ENCODE measurements at places on chromosomes 4 and X.

GRCh38 chr4:77202491-77202890, 45.5 kb downstream of the CCNG2 start:
- DNase-seq, result no peak

GRCh38 chr4:67456577-67457196, 88.6 kb downstream of the CENPC start:
- DNase-seq, result no peak

GRCh38 chr4:140869446-140869845, 113.3 kb upstream of the TBC1D9 start:
- DNase-seq, result no peak

- DNase-seq, result no peak
These were observed 291.7 kb downstream of the USP46 start for GRCh38 chr4:52367282-52367830.

GRCh38 chrX:19552793-19553192, 37.5 kb upstream of the MAP3K15 start:
- DNase-seq, result no peak

- no peak for DNase-seq
These were observed 18.0 kb upstream of the RHOXF2 start for GRCh38 chrX:120140293-120140981.

DNA sequence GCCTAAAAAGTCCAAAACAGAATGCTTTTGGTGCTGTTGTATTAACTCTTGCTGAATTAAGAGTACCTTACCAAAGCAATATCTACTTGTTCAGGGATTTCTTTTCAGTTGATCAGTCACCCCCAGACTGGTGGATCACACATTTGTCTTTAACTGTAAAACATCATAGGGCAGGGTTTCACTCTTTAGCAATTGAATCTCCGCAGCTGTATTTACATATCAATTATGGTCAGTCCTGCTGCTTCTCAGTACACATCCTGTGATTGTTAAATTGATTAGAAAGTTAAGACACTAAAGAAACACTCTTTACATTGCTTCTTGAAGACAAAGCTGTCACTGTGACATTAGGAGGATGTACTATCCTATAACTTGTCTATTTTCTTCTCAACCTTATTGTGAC, 277.1 kb upstream of the ADGRL3 start:
- DNase-seq, result no peak

DNA sequence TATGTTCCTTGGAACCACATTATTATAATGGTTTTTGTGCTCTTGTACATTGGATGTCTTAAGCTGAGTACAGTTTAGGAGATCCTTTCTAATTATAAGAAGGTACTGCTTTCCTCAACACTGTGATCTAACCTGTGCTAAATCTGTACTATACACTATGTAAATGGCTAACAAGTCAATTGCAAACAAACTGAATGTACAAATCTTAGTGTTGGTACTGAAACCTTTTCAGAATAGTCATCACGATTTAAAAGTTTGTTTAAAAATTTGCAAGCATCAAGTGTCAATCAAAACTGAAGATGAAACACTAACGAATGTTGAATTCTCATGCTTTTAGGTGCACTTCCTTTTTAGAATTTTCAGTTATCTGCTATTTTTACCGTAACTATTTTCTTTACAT, 2090.4 kb upstream of the TENM3 start:
- DNase-seq, result no peak

DNA sequence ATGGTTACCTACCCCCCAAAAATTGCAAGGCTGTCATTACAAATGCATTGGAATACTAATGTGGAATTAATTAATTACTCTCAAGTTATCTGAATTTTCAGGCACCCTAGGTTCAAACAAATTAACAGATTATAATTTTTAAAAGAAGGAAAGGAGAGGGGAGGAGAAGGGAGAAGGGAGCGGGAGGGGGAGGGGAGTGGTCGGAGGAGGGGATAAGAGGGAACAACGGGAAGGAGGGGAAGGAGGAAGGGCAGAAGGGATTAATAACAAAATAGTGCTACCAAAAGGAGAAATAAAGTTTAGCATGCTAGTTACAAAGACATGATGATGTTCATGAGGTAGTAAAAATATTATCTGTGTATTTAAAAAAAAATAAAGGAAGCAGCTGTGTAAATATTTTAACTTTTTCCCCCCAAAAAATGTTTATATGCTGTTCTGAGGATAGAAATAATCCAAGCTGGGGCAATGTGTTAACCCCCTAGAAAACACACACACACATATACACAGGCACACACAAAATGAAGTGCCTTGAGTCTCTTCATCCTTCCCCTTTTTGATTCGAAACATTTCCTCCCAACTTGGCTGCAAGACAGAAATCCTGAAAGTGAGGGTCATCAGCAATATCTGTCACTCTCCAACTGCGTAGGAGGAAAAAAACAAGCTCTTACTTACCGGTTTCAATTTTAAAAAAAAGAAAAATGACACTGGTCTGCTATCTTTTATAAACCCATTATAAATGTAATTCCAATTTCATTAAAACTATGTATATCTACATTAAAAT, 58.8 kb downstream of the PPP3CA start:
- no peak for DNase-seq

- DNase-seq, result no peak
These were observed 17.5 kb upstream of the ZNF41 start for GRCh38 chrX:47500554-47500953.

GRCh38 chrX:104347860-104348259, 93.1 kb upstream of the ESX1 start:
- no peak for DNase-seq

DNA sequence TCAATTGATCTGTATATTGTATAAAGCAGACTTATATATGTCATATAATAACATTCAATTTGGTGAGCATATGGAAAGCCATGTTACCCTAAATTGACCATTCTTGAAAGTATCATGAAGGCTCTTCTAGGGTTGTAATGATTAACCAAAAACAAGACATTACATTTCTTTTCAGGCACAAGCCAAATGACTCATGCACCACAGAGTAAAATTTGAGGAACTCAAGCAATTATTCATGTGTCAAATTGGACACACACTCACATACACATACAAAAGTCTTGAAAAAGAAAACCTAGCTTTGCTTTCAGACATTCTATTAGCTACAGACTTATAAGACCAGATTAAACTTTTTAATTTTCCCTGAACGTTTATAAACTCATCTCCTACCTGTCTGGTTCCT, 146.5 kb upstream of the PCDH18 start:
- DNase-seq, result peak; percentile 40

GRCh38 chrX:93932471-93933220, 258.6 kb downstream of the FAM133A start:
- no peak for DNase-seq

GRCh38 chrX:103782640-103783039, 6.0 kb downstream of the PLP1 start:
- no peak for DNase-seq

GRCh38 chrX:20254712-20255299, 11.9 kb downstream of the RPS6KA3 start:
- DNase-seq, result peak; percentile 36

GRCh38 chr4:43399726-43400125, 507.2 kb downstream of the GRXCR1 start:
- no peak for DNase-seq

- no peak for DNase-seq
These were observed 159.4 kb downstream of the OPHN1 start for GRCh38 chrX:68273887-68274286.

DNA sequence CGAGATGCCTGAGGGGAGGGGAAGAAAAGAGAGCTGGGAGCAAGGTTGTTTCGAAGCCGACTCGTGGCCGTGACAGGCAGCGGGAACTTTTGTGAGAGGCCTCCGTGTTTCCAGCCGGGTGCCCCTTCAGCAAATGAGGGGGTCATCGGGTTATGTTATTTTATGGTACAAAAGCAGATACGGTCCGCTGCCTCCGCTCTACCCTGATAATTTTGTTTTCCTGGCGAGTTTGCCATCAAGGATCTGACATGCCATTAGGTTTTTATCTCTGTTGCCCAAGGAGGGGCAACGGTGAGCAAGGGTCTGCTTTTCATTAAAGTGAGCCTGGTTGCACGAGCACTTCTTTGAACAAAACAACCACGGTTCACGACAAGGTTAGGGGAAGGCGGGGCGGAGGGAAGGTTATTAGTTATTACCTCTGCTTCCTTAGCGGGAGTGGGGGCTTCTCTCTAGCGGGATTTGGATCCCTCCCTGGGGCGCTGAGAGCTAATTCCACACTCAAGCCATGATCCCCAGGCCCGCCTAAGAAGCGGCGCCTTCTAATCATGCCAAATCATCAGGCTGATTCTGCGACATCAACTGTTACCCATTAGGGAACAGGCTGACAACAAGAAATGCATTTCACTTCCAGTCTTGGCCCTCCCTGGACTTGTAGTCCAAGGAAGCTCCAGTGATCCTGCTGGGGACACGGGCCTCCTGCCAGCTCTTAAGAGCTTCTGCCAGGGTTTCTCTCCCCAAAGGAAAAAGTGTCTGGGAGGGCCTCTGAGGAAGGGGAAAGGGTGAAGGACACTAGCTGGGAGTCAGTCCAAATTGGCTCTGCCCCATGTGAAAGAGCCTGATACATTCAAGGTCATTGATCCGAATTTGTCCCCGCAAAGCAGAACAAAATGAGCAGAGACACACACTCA, 617.7 kb downstream of the MID1IP1 start:
- DNase-seq, result no peak

DNA sequence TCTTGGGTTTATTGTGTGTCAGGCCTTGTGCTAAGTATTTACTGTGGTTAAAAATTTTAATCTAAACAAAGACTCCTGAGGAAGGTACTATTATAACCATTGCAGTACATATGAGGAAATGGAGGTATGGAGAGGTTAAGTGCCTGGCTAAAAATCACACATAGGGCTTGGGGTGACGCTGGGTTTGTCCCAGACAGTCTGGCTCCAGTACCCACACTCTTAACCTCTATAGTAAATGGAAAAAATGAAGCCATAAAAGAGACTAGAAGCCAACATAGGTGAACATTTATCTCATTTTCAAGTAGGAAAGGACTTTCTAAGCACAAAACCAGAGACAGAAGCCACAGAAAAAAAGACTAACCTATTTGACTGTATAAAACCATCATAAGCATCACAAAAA, 1.9 kb downstream of the FOXP3 start:
- DNase-seq, result no peak

- DNase-seq, result no peak
These were observed 27.7 kb downstream of the RGS12 start for GRCh38 chr4:3320361-3321023.

DNA sequence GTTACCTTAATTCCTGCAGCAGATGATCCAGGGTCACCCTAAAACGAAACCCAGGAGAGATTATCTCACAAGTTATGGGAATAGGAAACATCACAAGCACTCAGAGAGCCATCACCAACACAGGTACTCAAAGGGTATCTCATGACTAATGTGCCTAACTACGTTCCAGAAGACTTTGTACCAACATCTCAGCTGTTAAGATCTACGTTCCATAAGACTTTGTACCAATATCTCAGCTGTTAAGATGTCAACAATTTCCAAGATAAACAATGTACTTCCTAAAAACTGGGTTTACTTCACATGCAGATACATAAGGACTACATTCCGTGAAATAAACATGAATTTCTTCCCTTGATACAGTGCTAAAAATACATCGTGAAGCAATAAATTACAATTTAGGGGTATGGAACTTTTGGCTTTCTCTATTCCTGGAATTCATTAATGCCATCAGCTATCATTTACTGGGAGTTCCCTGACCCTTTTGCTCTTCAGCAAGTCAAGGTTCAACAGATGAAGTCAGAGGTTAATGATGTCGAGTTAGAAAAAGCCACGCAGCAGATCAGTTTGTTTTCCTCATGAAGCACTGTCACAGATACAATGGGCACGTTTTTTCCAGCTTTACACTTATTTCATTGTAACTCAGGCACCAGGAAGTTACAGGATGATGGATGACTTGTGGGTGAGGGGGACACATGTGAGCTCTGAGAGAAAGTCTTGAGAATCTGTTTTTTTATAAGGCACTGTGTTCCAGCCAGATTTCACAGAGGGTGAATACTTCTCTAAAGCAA, 127.0 kb upstream of the ETNPPL start:
- no peak for DNase-seq

GRCh38 chrX:129496625-129497024, 26.7 kb downstream of the SMARCA1 start:
- DNase-seq, result peak; percentile 1

GRCh38 chr4:108762559-108763225, at the start of gene ETNPPL:
TSS of gene ETNPPL (minus strand) at chr4:108763053. CDS start at chr4:108762898, 155 bp downstream.
- no peak for DNase-seq

- no peak for DNase-seq
These were observed 323.3 kb downstream of the DCTD start for GRCh38 chr4:182593864-182594263.

- DNase-seq, result peak; percentile 55
These were observed 640.6 kb downstream of the SPRY1 start for GRCh38 chr4:124037236-124037635.

GRCh38 chr4:153233761-153234371, 29.6 kb downstream of the TRIM2 start:
- DNase-seq, result peak; percentile 88

GRCh38 chrX:83829874-83830273, 31.1 kb upstream of the CYLC1 start:
- no peak for DNase-seq

GRCh38 chr4:48296365-48296764, 26.7 kb upstream of the TEC start:
- DNase-seq, result no peak

GRCh38 chrX:38805432-38806389, 4.5 kb downstream of the MID1IP1 start:
- peak; percentile 85 for DNase-seq

- no peak for DNase-seq
These were observed 21.3 kb upstream of the WFS1 start for GRCh38 chr4:6248394-6248793.

GRCh38 chr4:68077301-68077700, 52.4 kb downstream of the TMPRSS11F start:
- DNase-seq, result no peak

GRCh38 chrX:123917069-123917468, 44.4 kb upstream of the STAG2 start:
- no peak for DNase-seq

- no peak for DNase-seq
These were observed 124.5 kb downstream of the MBNL3 start for GRCh38 chrX:132364313-132364712.

GRCh38 chrX:17616936-17617335, 120.4 kb upstream of the SCML1 start:
- DNase-seq, result no peak

Data from fibroblast of gingiva (primary cell).